ENCODE measurements at places on chromosomes 12 and 14.

- no peak for DNase-seq
Observed at GRCh38 chr12:94042321-94042720, 106.1 kb upstream of the PLXNC1 start.

- no peak for DNase-seq
Observed at GRCh38 chr12:57889500-57889989, 43.0 kb upstream of the CTDSP2 start.

- DNase-seq, result peak; percentile 62
Observed at GRCh38 chr12:89707703-89708564, 704 bp downstream of the ATP2B1 start.

DNA sequence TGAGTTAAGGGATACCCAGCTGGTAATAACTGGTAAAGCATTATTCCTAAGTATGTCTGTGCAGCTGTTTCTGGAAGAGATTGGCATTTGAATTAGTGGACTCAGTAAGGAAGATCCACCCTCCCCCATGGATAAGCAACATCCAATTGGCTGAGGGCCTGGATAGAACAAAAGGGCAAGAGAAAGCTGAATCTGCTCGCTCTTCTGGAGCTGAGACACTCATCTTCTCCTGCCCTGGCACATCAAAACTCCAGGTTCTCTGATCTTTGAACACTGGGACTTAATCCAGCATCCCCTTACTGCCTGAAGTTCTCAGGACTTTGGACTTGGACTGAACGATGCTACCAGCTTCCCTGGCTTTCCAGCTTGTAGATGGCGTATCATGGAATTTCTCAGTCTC lies 63.1 kb upstream of the CNOT2 start:
- DNase-seq, result no peak

- no peak for DNase-seq
Observed at GRCh38 chr12:84329938-84330337, 582.7 kb downstream of the SLC6A15 start.

- DNase-seq, result no peak
Observed at GRCh38 chr12:25151476-25151875, 43.5 kb downstream of the DNAI7 start.

DNA sequence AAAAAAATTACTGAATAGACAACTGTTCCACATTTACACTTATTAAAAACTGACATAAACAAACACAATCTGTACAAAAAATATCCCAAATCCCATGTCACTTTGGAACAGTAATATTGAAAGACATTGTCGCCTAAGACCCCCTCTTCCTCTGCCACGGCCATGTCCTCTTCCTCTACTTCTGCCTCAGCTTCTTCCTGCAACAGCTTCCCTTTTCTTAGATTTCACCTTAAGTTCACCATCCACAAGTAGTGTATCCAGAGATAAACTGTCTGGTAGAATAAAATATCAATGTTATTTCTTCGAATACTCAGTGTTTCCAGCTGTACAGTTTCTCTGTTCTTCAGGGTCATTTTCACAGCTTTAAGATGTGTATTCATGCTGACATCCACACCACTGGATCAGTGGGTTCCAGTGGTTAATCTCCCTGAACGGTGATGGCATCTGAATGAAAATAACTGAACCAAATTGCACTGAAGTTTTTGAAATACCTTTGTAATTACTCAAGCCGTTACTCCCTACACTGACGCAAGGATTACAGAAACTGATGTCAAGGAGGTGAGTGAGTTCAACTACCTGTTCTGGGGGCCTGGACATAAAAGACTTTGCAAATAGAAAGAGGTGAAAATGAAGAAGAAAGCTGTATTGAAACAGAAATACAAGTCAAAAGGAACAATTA lies 208.5 kb downstream of the C12orf50 start:
- DNase-seq, result no peak

DNA sequence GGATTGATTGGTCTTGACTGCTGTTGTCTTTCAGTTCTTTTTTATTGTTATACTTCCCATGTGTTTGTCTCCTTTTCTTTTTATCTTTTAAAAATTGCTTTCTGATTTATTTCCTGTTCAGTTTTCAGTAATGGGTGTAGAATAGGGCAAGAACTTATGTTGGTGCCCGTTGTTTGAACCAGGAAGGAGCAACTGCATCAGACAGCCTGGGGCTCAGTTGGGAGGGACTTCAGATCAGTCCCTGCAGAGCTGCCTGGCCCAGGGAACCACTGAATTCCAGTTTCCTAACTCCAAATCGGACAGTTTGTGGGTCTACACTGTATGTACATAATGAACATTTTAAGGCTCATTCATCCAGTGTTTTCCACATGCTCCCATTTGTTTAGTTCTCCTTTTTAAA lies 64.9 kb downstream of the FBXO34 start:
- DNase-seq, result no peak

DNA sequence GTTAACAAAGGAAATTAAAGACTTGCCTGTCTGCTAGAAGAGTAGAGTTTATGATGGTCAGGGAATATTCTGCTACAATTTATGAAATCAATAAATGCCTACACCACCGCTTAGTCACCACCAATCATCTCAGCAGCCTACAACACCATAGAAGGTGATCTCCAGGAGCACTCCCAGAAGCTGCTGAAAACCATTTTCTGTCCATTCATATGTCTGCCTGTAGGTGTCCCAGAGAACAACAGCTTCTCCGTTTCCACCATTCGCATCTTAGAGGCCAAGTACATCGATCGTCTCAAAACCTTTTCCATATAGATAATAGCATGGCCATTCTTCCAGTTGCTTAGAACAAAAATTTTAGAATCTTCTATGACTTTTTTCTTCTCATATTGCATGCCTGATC lies 303.4 kb downstream of the KCNC2 start:
- no peak for DNase-seq

DNA sequence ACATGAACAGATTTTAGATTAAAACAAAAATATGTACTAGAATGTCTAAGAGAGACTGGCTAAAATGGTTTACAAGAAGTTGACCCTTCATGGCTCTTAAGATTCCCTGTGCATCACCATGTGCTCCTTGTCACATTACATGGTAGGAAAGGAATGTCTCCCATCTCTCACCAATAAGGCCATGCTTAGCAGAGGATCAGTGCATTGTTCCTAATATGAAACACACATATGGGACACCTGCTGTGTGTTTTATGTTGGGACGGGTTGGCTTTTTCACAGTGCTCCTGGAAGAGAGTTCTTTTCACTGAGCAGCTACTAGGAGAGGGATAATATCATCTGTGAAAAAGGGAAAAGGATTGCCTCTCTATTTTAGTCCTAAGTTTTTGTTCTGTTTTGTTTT lies 9.6 kb downstream of the PFKM start:
- DNase-seq, result no peak

- no peak for DNase-seq
Observed at GRCh38 chr12:1293901-1294300, 300.5 kb downstream of the FBXL14 start.

- no peak for DNase-seq
Observed at GRCh38 chr12:15520083-15520482, 197.8 kb downstream of the PTPRO start.

GRCh38 chr14:106622200-106622745 lies 1095.9 kb downstream of the TMEM121 start:
- DNase-seq, result no peak

DNA sequence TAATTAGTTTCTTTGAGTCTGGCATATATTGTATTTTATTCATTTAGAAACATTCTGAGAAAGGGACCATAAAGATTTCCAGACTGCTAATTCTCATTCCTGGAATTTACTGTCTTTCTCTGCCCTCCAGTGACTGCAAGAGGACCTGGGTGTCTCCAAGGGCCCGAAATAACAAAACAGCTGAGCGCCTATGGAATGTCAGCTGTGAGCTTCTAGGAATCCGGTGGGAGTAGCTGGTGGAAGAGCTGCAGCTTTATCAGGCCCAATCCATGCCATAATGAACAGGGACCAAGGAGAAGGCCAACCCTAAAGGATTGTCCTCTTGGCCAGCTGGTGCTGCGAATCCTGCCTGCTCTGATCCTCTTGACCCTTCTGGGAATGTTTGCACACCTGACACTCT lies 31.9 kb downstream of the RDH12 start:
- no peak for DNase-seq

DNA sequence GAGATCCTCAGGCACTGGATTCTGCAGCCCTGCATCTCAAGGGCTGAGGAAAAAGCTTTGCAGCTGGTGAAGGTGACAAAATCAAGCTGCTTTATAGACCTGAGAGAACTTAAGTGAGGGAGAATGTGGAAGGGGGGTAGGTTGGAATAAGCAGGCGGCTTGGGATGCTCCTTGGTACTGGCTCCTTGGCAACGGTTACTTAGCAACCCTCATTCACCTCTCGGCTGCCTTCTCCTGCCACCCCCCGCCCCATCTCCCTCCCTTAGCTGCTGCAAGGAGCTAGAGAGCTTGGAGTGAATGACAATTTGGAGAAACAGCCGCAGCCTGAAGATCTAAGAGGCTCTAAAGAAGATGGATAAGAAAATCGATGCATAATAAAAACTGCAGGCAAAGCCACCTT lies 44.1 kb upstream of the CISTR start:
- DNase-seq, result no peak

All from liver (tissue), 10 donors.